ENCODE measurements at places on chromosomes 3 and 15.

- no peak for DNase-seq
Measured at GRCh38 chr3:70647094-70647493, 334.7 kb upstream of the MDFIC2 start.

DNA sequence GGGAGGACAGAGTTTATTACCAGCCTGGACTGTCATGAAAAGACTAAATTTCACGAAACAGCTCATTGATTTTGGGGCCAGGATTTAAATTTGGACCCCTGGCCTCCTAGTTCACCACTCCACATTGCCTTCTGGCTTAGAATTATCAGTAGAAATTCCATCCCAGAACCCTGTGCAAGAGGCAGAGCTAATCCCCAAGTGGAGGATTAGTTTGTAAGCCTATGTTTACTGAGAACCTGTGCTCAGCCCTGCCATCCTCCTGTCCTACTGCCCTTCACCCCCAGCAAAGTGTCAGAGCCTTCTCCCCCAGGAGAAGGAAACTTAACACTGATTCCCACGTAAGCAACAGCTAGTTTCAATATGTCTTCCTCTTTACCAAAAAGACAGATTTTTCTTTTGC, 99.4 kb downstream of the SST start:
- no peak for DNase-seq

- no peak for DNase-seq
Measured at GRCh38 chr3:175316799-175317198, 457.7 kb downstream of the NAALADL2 start.

DNA sequence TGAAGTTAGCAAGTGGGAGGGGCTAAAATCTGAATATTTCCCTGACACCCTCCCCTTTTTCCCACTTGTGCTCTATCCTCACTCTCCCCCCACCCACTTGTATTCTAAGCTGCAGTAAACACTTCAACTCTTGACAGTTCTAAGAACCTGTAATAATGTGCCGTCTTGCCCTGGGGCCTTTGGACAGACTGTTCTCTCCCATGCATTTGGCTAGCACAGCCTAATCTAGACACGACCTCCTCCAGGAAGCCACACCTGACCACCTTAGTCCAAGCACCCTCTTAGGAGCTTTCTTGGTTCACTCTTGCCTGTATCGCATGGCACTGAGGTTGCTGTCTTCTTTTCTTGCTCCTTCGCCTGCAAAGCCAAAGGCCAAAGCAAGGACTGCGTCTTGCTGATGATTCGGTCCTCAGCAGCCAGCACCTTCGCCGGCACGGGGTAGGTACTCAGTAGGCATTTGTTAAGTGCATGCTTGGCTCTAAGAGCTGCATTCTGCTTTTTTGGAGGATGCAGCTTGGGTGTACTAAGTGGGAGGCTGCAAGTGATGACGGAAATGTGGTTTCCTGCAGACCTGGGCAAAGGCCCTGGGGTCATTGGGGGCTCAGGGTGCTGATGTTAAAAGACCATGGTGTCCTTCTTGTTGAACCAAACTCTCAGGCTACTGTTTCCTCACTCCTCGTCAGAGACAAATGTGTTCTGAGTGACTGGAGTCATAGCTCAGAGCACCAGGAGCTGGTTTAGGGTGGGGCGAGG, 2.0 kb upstream of the ZNF710 start:
- no peak for DNase-seq

Measured in NCI-H1436 (cell line).